Upper lobe of left lung (tissue), 6 donors: ENCODE measurements at places on chromosomes 4 and X. TPM values are rescaled to one million over a fixed set of nuclear protein-coding genes. Genes with fewer than 3 reads are reported as not detected.

DNA sequence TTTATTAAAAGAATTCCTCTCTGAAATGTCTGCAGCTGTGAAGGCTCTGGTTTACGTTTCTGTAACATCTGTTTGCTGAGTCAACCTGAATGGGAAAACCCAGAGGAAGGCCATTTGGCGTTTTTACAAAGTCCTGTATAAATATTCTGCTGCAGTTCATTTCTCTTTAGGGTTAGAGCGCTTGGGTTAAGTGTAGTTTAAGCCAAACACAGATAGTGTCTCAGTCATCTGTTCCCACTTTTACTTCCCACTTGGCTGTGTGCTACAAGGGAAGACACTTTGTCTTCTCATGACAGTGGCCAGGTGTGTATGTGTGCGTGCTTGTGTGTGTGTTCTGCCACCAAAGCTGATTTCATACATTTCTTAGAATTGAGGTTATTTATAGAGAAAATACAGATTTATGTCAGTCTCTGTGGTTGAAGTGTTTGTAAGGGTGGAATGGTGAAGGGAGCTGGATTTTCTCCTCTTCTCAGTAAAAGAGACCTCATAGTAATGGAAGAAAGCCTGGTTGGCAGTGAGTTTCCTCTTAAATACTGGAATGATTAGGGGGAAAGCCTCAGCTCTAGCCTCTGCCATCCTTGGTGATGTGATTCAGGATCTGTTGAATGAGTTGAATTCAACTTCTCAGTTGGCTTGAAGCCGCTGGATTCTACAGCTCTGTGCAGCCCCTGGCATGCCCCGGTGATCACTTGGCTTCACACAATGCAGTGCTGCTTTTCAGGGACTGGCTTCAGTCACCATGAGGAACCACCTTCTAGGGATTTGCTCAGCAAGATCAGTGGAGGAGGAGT, 50.6 kb downstream of the JADE1 start:
- H3K27me3 ChIP-seq, result no peaks in the 10 kb centered on the region
- no peak for DNase-seq
- peaks cover 64% of the 10 kb centered on the region for H3K36me3 ChIP-seq
- peaks cover 14% of the 10 kb centered on the region for H3K4me1 ChIP-seq

DNA sequence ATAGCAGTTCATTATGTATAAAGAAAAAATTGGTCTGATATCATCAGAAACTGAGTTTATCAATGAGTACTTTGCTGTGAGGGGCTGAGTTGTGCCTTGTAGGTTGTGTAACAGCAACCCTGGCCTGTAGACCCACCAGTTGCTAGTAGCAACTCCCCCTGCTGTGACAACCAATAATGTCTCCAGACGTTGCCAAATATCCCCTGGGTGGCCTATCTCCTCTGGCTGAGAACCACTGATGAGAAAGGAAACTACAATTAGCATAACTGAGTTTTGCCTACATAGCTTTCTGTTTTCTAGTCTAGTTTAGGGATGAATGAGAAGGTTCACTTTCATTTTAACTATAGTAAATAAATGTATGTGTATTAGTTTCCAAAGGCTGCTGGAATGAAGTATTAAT, 234.1 kb downstream of the CPE start:
- H3K27me3 ChIP-seq, result no peaks in the 10 kb centered on the region
- no peak overlapping the region for H3K27ac ChIP-seq
- DNase-seq, result no peak
- H3K4me3 ChIP-seq, result no peak overlapping the region
- no peaks in the 10 kb centered on the region for H3K36me3 ChIP-seq

USP17L26 gene
- total RNA-seq, result not detected

- H3K36me3 ChIP-seq, result no peaks in the 10 kb centered on the region
- H3K4me1 ChIP-seq, result no peaks in the 10 kb centered on the region
- DNase-seq, result peak; percentile 26
- H3K4me3 ChIP-seq, result peak overlapping the region; percentile 9
- no peak overlapping the region for H3K27ac ChIP-seq
Measured at GRCh38 chrX:135295238-135295943, 13.9 kb upstream of the ETDC start.

GRCh38 chrX:96591421-96591820, 93.2 kb upstream of the DIAPH2 start:
- no peak overlapping the region for H3K4me3 ChIP-seq
- H3K4me1 ChIP-seq, result no peaks in the 10 kb centered on the region
- H3K27ac ChIP-seq, result no peak overlapping the region
- H3K27me3 ChIP-seq, result no peaks in the 10 kb centered on the region
- no peaks in the 10 kb centered on the region for H3K36me3 ChIP-seq

- H3K27ac ChIP-seq, result no peak overlapping the region
- H3K27me3 ChIP-seq, result no peaks in the 10 kb centered on the region
- no peak for DNase-seq
- H3K4me1 ChIP-seq, result no peaks in the 10 kb centered on the region
- no peak overlapping the region for H3K4me3 ChIP-seq
Measured at GRCh38 chr4:27181693-27182092, 321.1 kb downstream of the STIM2 start.

DNA sequence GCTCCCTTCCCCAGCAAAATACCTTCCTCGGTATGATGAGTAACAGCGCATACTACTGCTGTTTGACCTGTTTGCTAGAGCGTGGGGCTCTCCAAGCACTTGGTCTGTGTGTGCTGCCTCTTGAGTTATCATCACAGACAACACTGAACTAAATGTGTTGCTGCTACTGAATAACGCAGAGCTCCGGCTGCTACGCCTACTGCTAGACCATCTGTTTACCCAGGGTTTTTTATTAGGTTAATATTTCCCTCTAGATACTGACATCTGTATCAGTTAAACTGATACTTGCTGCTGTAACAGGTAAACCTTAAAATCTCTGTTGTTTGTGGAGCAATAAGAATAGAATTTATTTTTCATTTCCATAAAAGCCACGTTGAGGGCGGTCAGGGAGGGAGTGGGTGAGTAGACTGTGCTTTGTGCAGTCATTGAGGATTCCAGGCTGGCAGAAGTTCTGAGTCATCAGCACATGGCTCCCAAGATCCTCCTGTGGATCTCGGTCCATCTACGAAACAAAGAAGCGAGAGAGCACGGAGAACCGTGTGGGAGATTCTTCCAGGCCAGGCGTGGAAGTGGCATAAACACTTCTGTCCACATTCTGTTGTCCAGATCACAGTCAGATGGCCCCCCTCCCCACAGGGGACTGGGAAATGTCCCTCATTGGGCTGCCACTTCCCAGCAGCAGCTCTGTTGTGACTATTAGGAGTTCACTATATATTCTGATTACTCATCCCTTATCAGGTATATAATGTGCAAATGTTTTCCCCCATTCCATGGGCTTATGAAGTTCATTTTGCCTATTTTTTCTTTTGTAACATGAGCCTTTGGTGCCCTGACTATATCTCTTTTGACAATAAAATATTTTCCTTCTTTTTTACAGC, 14.1 kb downstream of the GRK4 start:
- H3K36me3 ChIP-seq, result no peaks in the 10 kb centered on the region
- no peaks in the 10 kb centered on the region for H3K4me1 ChIP-seq
- H3K27ac ChIP-seq, result no peak overlapping the region
- no peak overlapping the region for H3K4me3 ChIP-seq
- DNase-seq, result no peak
- no peaks in the 10 kb centered on the region for H3K27me3 ChIP-seq

- H3K27me3 ChIP-seq, result no peaks in the 10 kb centered on the region
- H3K4me1 ChIP-seq, result no peaks in the 10 kb centered on the region
- H3K36me3 ChIP-seq, result no peaks in the 10 kb centered on the region
- DNase-seq, result no peak
- H3K4me3 ChIP-seq, result no peak overlapping the region
- H3K27ac ChIP-seq, result no peak overlapping the region
Measured at GRCh38 chr4:112973750-112974251, 75.7 kb upstream of the ANK2 start.

- no peak overlapping the region for H3K27ac ChIP-seq
- no peaks in the 10 kb centered on the region for H3K27me3 ChIP-seq
- no peaks in the 10 kb centered on the region for H3K36me3 ChIP-seq
- DNase-seq, result no peak
Measured at GRCh38 chr4:45855857-45856256, 268.0 kb downstream of the GABRG1 start.

DNA sequence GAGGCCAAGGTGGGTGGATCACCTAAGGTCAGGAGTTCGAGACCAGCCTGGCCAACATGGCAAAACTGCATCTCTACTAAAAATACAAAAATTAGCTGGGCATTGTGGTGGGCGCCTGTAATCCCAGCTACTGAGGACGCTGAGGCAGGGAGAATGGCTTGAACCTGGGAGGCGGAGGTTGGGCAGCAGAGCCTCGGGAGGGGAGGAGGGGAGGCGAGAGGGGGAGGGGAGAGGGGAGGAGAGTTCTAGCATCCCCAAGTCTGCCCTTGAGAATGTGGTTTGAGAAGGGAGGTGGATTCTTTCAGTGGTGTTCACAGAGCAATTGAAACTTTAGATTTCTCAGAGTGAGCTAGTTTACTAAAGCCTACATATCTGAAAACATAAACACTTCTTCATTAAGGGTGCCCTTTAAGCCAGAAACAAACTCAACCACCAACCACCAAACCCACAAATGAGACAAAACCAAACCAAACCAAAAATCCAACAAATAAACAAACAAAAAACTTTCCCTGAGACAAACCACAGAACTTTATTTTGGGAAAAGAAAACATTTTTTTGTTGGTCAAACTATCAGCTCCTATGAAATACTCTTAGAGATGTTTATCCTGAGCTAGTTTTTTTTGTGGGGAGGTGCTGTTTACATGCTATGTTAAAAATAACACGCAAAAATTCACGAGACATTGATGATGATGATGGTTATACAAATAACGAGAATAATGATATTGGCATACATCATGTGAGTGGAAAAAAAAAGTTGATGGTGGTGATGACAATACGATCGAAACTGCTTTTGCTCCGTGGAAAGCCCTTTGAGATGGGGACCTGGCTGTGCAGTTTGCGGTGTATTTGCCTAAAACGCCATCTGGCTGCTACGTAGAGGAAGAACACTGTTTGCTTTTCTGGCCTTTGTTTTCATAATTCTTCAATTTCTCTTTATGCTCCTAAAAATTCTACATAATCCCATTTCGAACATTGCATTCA, 98.2 kb upstream of the PRKX start:
- no peaks in the 10 kb centered on the region for H3K27me3 ChIP-seq
- no peak for DNase-seq
- H3K4me1 ChIP-seq, result no peaks in the 10 kb centered on the region
- H3K4me3 ChIP-seq, result no peak overlapping the region
- H3K36me3 ChIP-seq, result no peaks in the 10 kb centered on the region

DNA sequence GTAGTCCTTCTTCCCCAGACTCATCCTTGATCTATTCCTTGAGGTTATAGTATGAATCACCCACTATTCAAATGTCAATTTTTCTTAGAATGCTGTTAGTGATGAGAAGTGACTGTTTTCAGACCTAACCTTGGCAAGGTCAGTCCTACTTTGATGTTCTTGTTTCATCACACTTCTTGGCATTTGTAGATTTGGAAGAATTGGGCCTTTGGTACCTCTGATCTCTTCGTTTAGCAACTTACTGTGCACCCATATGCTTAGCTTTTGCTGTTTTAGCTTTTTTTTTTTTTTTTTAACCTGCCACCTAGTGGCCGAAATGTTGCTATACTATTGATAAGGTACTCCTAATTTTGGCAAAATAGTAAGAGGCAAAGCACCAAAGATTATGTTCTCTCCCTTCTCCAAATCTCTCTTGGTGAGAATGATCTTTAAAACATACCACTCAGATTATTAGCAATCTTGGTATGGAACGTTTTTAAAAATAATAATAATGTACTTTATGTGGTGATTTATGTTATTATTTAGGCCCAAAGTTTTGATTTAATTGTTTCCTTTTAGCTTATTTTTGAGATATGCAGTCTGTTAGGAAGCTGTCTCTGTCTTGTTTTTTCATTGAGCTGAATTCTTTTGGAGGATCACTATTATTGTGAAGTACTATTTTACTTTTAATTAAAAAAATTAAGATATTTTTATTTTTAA, 16.6 kb downstream of the DCK start:
- H3K27me3 ChIP-seq, result no peaks in the 10 kb centered on the region
- H3K4me1 ChIP-seq, result no peaks in the 10 kb centered on the region
- no peak overlapping the region for H3K4me3 ChIP-seq
- DNase-seq, result no peak
- no peak overlapping the region for H3K27ac ChIP-seq

DNA sequence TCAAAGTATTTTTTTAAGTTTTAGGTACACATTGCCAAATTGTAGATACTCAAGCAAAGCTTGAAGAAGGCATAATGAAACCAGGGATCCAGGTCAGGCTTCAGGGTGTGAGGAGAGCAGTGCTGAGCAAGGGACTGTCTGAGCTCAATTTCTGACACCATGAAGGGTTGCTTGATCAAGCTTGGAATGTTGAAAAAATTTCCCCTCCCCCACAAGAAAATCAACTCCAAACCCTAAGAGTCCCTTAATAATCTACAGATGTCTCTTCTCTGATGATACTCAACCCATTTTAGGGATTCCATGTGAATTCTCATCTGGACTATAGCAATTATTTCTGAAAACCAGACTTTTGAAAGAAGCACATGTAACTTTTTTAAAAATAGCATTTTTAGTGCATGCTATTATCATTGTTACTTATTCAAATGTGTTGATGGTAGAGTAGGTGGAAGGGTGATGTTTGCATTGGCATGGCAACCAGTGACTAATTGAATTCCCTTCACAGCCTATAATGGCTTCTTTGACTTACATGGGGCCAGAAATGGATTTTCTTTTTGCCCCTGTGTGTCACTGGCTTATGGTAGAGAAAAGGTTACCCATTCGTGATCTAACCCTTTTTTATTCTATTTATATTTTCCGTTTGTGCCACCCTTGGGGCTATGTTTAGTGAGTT, 252.0 kb downstream of the FBXW7 start:
- no peaks in the 10 kb centered on the region for H3K4me1 ChIP-seq
- no peak overlapping the region for H3K4me3 ChIP-seq
- no peaks in the 10 kb centered on the region for H3K36me3 ChIP-seq
- no peak overlapping the region for H3K27ac ChIP-seq
- H3K27me3 ChIP-seq, result no peaks in the 10 kb centered on the region

GRCh38 chr4:149549911-149550310, 265.7 kb downstream of the IQCM start:
- DNase-seq, result no peak
- H3K4me3 ChIP-seq, result no peak overlapping the region
- H3K27ac ChIP-seq, result no peak overlapping the region

LRIT3 gene
- 0.20 TPM for total RNA-seq

BEND2 gene
- not detected for total RNA-seq

DNA sequence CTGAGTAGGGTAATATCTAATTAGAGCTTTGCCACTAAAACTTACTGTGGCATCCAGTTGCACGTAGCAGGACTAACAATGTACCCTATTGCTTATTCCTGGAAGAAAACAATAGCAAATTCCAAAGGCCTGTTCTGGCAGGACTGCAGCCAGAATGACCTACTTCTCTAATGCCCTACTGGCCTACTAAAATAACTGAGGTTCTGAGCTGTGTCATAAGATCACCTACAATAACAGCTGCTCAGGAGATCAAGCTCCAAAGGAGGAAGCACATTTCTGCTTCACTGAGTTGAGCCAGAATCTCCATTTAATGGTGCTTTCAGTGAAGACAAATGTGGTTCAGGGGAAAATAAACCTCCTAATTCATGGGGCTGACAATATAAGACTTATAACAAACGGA, 42.2 kb upstream of the CXCL8 start:
- no peaks in the 10 kb centered on the region for H3K4me1 ChIP-seq
- DNase-seq, result no peak
- H3K27ac ChIP-seq, result no peak overlapping the region
- H3K36me3 ChIP-seq, result no peaks in the 10 kb centered on the region
- no peak overlapping the region for H3K4me3 ChIP-seq
- H3K27me3 ChIP-seq, result no peaks in the 10 kb centered on the region

GRCh38 chrX:42751573-42751972, 26.4 kb downstream of the PPP1R2C start:
- no peak overlapping the region for H3K27ac ChIP-seq
- no peaks in the 10 kb centered on the region for H3K4me1 ChIP-seq
